ENCODE measurements at places on chromosomes 1 and 21. TPM values are rescaled to one million over a fixed set of nuclear protein-coding genes. Genes with fewer than 3 reads are reported as not detected.

The OR10X1 gene
- total RNA-seq: not detected

The LRRC71 gene
- not detected for total RNA-seq

The CR1 gene
- total RNA-seq: 11.7 TPM

The CHODL gene
- total RNA-seq: 0.16 TPM

The ELAPOR1 gene
- 16.1 TPM for total RNA-seq

The NUDT4B gene
- not detected for total RNA-seq

DNA sequence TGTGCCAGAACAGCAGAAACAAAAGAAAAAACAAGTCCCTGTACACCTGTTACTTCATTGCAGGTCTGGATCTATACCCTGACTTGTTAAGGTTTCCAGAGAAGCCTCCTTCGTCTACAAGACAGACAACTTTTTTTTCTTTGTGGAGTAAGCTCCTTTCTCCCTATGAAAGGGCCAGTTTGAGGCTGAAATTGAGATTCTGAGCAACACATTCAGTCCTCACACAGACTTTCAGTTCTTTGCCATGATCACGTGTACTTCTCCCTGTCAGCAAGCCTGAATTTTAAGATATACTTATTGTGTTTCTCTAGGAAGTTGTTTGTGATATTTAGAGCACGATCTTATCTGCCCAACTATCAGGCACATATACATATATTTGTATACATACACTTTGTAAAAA lies 374.0 kb downstream of the NTNG1 start:
- H3K27ac ChIP-seq: no peak overlapping the region
- no peaks in the 10 kb centered on the region for H3K27me3 ChIP-seq
- no peaks in the 10 kb centered on the region for H3K4me1 ChIP-seq
- no peaks in the 10 kb centered on the region for H3K36me3 ChIP-seq
- no peak overlapping the region for H3K4me3 ChIP-seq

DNA sequence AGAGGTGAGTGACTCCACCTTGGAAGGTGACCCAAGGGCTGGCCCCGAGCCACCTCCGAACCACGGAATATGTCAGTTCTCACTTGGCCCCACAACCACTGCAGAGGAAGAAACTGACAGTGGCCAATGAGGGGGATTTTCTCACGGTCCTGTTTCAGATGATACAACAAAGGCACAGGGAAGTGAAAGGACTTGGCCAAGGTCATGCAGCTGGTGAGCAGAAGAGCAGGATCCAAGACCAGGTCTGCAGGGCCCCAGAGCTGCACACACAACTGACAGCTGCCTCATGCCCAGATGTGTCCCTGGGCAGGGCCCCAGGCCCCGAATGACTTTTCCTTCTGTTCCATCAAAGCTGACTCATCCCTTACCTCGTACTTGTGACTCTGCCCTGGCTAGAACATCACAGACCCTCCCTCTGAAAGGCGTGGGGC lies 25.8 kb upstream of the EVA1B start:
- H3K36me3 ChIP-seq: peaks cover 57% of the 10 kb centered on the region
- H3K27ac ChIP-seq: no peak overlapping the region
- no peak for DNase-seq

- no peak overlapping the region for H3K4me3 ChIP-seq
- no peaks in the 10 kb centered on the region for H3K36me3 ChIP-seq
- no peaks in the 10 kb centered on the region for H3K4me1 ChIP-seq
- no peak for DNase-seq
Measured at GRCh38 chr1:220363196-220363837, 91.1 kb upstream of the RAB3GAP2 start.

GRCh38 chr1:17161137-17161740 lies 42.0 kb upstream of the PADI2 start:
- H3K36me3 ChIP-seq: no peaks in the 10 kb centered on the region
- H3K27me3 ChIP-seq: peaks cover 9% of the 10 kb centered on the region
- H3K27ac ChIP-seq: no peak overlapping the region
- DNase-seq: no peak

- H3K4me3 ChIP-seq: no peak overlapping the region
- no peaks in the 10 kb centered on the region for H3K36me3 ChIP-seq
- no peaks in the 10 kb centered on the region for H3K27me3 ChIP-seq
- no peak overlapping the region for H3K27ac ChIP-seq
Measured at GRCh38 chr21:40300300-40300699, 433.1 kb downstream of the PCP4 start.

DNA sequence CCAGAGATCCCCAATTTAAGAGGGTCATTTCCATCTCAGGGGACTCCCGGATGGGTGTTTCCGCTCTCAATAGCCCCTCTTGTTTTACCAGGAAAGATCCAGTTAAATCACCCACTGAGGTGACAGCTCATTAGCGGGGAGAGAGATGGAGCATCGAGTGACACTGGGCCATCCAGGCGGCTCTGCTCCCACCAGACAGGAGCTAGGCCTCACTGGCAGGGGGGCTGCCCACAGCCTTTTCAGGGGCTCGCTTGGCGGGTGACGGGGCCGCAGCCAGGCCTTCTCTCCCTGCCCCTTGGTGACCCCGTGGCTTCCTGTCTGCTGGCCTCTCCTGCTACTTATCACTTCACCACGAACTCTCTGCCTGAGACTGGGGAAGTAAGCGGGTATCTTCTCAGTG lies 26.7 kb upstream of the SPSB1 start:
- no peaks in the 10 kb centered on the region for H3K27me3 ChIP-seq
- no peak overlapping the region for H3K4me3 ChIP-seq
- H3K36me3 ChIP-seq: peaks cover 12% of the 10 kb centered on the region
- no peak for DNase-seq
- H3K4me1 ChIP-seq: no peaks in the 10 kb centered on the region

DNA sequence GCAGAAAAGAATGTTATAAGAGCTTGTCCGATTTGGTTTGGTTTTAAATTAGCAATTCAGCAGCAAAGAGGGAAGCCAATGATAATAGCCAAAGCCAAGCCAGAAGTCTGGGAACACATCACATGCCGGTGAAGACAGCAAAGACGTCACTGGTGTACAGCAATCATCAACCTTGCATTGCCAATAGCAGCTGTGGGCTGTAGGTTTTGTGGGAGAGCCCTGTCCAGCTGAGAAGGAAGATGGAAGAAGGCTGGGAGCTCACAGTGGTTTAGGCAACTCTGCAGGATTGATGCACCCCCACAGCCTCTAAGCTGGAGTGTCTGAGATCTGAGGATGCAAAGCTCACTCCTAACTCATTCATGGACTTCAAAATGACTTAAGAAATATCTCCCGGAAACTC lies 338.7 kb downstream of the SIPA1L2 start:
- H3K4me1 ChIP-seq: no peaks in the 10 kb centered on the region
- H3K36me3 ChIP-seq: no peaks in the 10 kb centered on the region
- H3K4me3 ChIP-seq: no peak overlapping the region
- no peak for DNase-seq

DNA sequence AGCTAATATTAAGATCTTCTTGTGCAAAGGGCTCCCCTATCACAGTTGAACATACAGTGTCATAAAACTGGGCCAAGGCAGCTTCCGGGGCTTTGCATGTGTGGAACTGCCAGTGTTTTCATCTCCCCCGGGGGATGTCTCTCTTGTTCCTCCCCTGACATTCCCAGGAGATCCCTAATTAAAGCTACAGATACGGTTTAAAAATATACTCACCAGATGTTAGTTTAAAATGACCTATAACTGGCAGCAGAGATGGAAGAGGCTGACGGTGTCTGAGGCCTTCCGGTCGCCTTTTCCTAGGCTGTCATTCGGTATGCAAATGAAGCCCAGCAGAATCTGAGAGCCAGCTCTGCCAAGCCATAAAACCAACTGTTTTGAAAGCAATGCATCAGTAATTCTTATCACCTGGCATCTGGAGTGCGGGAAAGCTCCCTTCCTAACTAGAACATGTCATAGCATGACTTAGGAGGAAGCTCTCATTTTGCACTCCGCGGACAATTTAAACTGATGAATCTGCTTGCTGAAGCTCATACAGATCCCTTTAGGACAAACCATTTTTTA lies 436.5 kb upstream of the VAMP3 start:
- DNase-seq: no peak
- peaks cover 29% of the 10 kb centered on the region for H3K27me3 ChIP-seq
- no peak overlapping the region for H3K27ac ChIP-seq
- H3K4me1 ChIP-seq: no peaks in the 10 kb centered on the region

- H3K27me3 ChIP-seq: peaks cover 30% of the 10 kb centered on the region
- H3K27ac ChIP-seq: no peak overlapping the region
- H3K4me1 ChIP-seq: no peaks in the 10 kb centered on the region
- DNase-seq: no peak
- no peaks in the 10 kb centered on the region for H3K36me3 ChIP-seq
Measured at GRCh38 chr1:41475859-41476567, 8.5 kb downstream of the EDN2 start.

All from T-cell (primary cell).